ENCODE measurements at places on chromosomes 2 and 18.

- no peak for DNase-seq
These were observed 52.1 kb downstream of the SLC38A11 start for GRCh38 chr2:164903204-164903603.

- DNase-seq: peak; percentile 100
These were observed 555 bp downstream of the TMEM18 start for GRCh38 chr2:676647-677055.

GRCh38 chr2:196849895-196850294, 40.7 kb upstream of the C2orf66 start:
- no peak for DNase-seq

GRCh38 chr18:48813833-48814489, 136.8 kb downstream of the SMAD7 start:
- peak; percentile 18 for DNase-seq

- no peak for DNase-seq
These were observed 59.7 kb upstream of the NABP1 start for GRCh38 chr2:191618046-191618780.

- DNase-seq: no peak
These were observed 256.0 kb upstream of the HNMT start for GRCh38 chr2:137708311-137708710.

- DNase-seq: no peak
These were observed 37.2 kb downstream of the PTPRM start for GRCh38 chr18:7604361-7604760.

DNA sequence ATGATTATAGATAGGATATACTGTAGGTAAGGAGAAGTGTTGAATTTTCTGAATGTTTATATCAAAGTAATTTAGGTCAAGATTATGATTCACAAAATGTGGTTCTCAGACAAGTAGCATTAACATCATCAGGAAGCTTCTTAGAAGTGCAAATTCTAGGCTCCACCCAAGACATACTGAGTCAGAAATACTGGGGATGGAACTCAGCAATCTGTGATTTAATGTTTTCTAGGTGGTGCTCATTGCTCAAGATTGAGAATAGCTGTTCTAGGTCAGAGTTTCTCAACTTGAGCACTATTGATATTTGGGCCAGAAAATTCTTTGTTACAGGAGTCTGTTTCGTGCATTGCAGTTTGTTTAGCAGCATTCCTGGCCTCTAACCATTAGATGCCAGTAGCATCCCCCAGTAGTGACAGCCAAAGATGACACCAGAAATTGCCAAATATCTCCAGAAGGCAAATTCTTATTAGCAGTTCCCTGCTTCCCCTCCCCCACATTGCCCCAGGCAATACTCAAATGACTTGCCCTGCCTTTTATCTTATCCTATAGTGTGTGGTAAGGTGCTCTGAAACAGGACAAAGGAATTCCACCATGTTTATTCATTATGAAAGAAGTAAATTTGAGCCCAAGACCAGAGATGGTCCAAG, 1001.2 kb downstream of the DPP10 start:
- no peak for DNase-seq

GRCh38 chr2:26444236-26444635, 33.7 kb downstream of the OTOF start:
- DNase-seq: no peak

DNA sequence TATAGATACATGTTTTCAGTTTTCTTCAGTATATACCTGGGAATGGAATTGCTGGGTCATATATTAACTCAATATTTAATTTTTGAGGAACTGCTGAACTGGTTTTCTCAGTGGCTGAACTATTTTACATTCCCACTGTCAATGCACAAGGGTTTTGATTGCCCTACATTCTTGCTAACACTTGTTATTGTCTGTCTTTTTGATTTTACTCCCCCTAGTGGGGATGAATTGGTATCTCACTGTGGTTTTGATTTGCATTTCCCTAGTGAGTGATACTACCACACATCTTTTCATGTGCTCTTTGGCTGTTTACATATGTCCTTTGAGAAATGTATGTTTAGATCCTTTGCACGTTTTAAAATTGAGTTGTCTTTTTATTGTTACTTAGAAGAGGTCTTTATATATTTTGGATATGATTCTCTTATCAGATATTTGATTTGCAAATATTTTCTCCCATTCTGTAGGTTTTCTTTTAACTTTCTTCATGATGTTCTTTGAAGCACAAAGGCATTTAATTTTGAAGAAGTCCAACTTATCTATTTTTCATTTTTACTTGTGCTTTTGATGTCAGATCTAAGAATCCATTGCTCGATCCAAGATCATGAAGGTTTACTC, 36.2 kb downstream of the ASB1 start:
- no peak for DNase-seq

DNA sequence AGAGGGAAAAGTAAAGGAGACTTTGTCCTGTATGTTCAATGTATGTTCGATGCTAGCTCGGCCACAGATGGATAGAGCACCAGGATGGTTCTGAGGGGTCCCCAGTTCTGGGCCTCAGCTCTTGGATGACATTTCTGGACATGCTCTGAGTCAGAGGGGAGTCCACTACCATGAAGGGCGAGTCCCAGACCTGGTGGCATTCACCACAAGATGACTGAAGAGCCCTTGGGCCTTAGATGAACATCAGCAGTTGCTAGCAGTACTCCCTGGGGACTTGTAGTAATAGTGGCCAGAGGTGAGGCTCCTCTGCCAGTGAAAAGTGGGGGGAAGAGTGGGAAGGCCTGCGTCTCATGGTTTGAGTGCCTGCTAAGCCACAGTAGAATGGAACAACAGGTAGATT, 109.5 kb downstream of the GRB14 start:
- DNase-seq: no peak

- DNase-seq: no peak
These were observed 36.7 kb upstream of the MAPK4 start for GRCh38 chr18:50523165-50523564.

GRCh38 chr18:31679133-31679742, 5.1 kb downstream of the B4GALT6 start:
- no peak for DNase-seq

DNA sequence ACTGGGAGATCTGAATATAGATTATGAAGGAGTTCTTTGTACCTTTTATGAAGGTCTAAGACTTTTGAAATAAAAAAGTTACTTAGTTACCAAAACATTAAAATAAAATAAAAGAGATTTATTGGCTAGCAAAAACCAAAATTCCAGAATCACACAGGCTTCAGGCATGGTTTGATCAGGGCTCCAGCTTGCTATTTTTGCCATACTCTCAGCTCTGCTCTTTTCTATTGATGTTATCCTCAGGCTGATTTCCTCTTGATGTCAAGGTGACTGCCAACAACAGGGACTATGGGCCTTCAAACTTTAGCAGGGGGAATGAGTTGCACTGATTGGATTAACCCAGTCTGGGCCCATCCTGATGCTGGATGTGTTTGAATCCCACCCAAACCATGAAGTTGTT, 174.1 kb downstream of the TFCP2L1 start:
- DNase-seq: no peak

DNA sequence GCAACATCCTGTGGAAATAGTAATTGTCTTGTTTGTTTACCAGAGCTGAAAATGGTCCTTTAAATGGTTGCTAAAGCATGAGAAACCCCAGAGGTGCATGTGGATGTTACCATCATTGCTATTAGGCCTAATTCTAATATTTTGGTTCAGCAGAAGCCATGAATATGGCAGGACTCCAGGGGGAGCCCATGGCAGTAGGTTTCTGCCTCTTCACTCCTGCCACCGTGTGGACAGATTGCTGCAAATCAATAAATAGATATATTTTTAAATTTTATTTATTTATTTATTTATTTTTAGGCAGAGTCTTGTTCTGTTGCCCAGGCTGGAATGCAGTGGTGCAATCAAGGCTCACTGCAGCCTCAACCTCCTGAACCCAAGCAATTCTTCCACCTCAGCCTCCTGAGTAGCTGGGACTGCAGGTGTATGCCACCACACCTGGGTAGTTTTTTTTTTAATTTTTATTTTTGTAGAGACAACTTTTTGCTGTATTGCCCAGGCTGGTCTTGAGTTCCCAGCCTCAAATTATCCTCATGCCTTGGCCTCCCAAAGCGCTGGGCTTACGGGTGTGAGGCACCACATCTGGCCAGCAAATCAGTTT, 54.9 kb upstream of the CAPN13 start:
- DNase-seq: peak; percentile 66

DNA sequence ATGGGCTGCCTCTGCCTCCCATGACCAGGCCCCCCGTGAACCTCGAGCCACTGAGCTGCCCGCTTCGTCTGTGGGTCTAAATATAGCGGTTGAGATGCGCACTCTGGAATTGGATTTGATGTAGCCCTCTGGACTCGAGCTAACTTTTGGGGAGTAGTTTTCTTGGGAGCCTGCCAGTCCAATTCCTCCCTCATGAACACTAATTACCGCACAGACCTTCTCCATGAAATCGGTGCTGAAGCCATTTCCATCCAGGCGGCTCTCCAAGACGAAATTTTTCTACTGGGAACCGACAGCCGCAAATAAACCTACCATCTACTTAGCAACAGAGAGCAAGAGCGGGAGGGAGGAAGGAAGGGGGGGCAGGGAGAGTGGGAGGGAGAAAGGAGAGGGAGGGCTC, 63.6 kb downstream of the CELF4 start:
- peak; percentile 85 for DNase-seq

DNA sequence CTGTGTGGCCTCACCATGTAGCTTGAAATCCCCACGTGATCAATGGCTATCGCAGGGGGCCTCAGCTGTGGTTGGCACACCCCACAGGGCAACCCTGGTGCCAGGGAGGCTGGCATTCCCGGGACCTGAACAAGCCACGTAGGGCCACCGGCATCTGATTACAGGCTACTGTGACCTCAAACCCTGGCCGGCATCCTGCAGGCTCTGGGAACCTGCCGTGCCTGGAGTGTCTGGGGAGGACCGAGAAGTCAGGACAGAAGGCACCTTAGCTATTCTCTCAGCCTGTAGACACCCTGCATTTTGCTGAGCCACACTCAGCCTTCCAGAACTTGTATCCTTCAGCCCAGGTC, 213.0 kb downstream of the GLI2 start:
- no peak for DNase-seq

- DNase-seq: no peak
These were observed 153.7 kb upstream of the KCTD1 start for GRCh38 chr18:26702086-26702485.

DNA sequence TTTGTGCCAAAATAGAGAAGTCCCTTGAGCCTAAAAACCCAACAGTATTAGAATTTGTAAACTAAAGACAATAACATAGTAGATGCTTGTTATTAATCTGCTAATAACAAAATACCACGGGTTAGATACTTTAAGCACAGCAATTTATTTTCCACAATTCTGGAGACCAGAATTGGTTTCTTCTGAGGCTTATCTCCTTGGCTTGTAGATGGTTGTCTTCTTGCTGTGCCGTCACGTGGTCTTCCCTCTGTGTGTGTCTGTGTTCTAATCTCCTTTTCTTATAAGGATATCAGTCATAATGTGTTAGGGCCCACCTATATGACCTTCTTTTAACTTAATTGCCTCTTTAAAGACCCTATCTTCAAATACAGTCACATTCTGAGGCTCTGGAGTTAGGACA, 260.1 kb downstream of the CYRIA start:
- DNase-seq: no peak

DNA sequence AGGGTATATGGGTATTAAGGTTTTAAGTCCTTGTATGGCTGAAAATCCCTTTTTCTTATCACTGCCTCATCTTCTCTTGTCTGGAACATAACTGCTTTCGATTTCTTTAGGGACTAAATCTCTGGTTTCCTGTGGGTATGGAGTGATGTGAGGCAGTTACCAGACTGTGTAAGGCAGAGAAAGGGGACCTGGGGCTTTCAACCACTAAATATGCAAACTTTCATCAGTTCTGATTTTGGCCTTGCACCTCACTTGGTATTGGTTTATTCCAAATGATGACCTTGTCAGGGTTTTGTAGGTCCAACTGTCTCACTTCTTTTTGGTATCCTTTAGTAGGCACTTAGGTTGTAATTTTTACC, 9.3 kb downstream of the MAP4K4 start:
- no peak for DNase-seq

DNA sequence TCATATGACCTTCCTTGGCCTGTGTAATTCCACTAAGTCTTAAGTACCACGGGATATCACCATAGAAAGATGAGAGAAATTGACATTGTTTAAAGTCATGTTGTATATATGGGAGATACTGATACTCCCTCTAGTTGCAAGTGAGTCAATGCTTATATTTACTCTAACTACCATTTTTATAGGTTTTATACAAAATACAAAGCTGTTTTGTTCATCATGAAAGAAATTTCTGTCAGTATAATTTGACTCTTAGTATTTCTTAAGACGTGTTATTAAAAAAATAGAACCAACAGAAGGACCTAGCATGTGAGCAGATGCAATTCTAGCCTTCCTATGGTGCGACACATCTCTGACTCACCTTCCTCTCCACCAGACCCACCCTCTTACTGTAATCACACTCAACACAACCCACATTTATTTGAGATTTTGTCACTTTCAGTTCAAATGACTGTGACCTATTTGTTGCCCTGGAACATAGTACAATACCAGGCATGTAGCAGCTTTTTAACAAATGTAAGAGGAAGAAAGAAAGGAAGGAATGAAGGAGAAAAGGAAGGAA, 453.1 kb downstream of the CMPK2 start:
- DNase-seq: no peak

DNA sequence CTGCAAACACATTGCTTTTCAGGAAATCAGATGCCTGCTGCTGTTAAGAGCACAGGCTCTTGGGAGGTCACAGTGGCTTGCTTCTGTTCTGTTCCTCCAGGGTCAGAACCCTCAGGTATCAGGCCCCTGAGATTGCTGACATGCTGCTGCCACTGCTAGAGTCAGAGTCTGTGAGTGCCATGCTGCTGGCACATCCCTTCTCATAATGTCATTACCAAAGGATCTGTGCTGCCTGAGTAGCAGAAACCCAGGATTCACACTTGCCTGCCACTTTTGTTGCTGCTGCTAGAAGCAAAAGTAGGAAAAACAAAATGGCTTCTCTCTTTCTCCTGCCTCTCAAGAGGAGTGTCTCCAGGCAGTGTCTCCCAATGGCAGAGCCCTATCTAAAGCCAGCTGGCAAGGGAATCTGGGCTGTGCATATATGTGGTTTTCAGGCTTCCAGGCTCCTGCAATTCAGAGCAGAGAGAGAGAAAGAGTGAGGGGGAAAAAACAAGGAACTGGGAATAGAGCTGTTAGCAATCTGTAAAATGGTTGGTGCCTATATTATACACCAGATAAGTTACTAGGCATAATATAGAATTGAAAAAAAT, 180.3 kb downstream of the MYCN start:
- DNase-seq: no peak

DNA sequence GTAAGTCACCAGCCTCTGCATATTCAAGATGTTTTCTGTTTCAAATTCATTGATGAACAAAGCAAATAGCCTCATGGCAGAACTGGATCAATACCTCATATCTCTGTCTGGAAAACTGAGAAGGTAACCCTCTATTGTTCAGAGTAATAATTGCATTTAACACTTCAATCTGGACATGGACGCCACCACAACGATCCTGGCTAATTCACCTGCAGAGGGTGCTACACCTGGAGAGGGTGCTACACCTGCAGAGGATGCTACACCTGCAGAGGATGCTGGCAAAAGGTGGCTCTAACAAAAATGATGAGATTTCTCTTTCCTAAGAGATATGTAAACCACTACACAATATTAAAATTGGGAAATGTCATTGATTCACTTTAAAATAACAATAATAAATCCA, 183.1 kb upstream of the HNRNPA3 start:
- DNase-seq: no peak

Measured in femur (tissue), 1 donor.